Suppressor macrophage treated with lipopolysaccharide for 1 hour (primary cell): ENCODE measurements at places on chromosomes 11 and 22.

- DNase-seq = no peak
These were observed 4.5 kb upstream of the EIF3F start for GRCh38 chr11:7982582-7983119.

GRCh38 chr11:5524756-5525155, 8.3 kb upstream of the UBQLNL start:
- DNase-seq = no peak

DNA sequence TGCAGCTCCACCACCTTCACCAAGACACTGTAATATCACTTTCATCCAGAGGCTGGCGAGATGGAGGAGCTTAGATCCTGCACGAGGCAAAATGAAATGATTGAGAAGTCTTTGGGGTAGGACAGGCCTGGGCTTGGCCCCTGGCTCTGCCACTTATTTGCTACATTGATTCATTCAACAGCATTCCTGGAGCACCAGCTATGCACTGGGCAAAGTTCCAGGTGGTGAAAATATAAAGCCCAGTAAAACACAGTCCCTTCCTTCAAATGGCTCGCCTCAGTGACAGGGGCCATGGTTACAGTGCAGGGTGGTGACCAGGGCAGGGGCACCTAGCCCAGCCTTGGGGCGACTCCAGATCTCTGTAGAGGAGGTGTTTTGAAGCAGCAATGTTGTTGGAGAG, 19.7 kb downstream of the ALX4 start:
- DNase-seq = no peak

GRCh38 chr11:76659672-76660532, 10.6 kb downstream of the LRRC32 start:
- DNase-seq = no peak

DNA sequence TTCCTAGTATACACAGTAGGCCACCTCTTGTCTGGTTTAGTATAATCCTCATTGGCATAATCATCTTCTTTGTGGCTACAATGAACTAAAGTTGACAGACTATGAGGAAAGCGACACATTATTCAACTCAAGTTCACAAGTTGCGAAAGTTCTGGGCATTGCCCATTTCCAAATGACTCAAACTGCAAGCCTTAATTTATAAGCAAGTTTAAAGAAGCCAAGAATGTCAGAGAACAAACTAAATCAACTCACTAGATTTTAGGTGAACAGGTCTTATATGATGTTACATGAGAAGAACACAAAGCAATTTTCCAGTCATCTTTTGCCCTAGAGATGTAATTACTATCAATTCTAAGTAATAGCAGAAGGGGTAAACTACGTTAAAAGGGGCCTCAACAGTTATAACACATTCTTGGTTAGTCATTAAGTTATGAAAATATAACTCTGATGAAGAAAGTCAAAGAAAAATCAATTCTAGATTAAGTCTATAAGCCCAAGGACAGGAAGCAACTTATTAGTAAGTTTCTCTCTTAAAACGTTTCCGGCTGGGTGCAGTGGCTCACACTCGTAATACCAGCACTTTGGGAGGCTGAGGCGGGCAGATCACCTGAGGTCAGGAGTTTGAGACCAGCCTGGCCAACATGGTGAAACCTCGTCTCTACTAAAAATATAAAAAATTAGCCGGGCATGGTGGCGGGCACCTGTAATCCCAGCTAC, 21.5 kb downstream of the PICALM start:
- peak; percentile 96 for DNase-seq

GRCh38 chr22:17152340-17152739, 6.7 kb downstream of the HDHD5 start:
- DNase-seq = no peak

DNA sequence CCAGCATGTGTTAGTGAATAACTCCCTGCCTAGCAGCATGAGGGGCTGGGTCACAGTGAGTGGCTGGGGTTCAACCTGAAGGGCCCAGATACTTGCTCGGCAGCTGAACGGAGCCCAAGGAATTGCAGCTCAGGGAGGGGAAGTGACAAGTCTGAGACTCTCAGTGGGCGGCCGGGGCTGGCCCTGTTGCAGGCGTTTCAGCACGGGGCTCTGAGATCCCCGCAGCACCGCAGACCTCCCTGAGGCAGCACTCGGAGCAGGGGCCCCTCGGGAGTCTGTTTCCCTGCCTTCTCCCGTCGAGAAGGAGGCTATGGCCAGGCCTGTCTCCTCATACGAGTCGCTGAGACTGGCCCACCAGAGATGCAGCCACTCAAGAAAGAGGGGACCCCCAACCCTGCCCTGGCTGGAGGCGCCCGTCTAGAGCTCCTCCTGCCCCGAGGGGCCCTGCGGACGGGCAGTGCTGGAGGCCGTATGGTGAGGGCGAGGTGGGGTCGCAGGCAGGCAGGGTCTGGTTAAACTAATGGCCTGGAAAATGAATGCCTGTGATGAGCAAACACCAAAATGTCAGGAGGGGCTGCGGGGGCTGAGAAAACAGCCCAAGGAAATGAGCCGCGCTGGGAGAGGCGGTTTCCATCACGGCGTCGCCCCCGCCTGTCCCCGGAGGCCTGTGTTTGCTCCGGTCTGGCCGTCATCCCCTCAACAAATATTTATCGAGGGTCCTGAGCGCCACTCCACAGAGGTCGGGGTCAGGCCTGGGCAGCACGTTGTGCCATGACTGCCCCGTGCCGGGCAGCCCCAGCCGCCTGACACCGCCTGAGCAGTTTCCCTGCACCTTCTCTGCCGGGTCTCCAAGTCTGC, 9.3 kb downstream of the TSSC4 start:
- peak; percentile 31 for DNase-seq

GRCh38 chr11:132312701-132313111, 942.3 kb downstream of the NTM start:
- peak; percentile 28 for DNase-seq

- DNase-seq = no peak
These were observed 124.7 kb upstream of the NAV2 start for GRCh38 chr11:19587979-19588378.

GRCh38 chr11:120688163-120688562, 176.6 kb downstream of the GRIK4 start:
- DNase-seq = peak; percentile 42

GRCh38 chr11:46105926-46106325, 15.3 kb downstream of the PHF21A start:
- DNase-seq = no peak

GRCh38 chr11:69198891-69199582, 43.3 kb downstream of the SMIM38 start:
- DNase-seq = no peak

DNA sequence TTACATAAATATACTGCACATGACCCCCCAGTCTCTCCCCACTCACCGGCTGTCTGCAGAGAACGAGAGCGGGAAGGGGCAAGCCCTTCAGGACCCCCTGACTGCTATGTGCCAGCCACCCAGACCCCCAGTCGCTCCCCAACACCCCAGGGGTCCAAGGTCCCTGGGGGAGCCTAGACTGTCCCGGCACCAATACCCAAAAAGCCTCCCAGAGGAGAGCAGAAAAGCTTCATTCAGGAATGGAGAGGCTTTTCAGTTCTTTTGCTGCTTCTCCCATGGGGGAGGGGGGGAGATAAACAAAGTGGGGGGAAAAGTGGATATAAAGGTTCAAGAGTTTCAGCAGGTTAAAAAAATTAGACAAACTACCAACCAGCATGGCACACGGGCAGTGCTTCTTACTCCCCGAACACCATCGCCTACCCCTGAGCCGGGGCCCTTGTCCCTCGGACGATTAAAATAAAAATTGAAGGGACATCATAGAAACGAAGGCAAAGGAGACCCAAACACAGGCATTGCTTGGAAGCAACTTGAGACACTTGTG, 1.3 kb downstream of the CSNK1E start:
- no peak for DNase-seq

DNA sequence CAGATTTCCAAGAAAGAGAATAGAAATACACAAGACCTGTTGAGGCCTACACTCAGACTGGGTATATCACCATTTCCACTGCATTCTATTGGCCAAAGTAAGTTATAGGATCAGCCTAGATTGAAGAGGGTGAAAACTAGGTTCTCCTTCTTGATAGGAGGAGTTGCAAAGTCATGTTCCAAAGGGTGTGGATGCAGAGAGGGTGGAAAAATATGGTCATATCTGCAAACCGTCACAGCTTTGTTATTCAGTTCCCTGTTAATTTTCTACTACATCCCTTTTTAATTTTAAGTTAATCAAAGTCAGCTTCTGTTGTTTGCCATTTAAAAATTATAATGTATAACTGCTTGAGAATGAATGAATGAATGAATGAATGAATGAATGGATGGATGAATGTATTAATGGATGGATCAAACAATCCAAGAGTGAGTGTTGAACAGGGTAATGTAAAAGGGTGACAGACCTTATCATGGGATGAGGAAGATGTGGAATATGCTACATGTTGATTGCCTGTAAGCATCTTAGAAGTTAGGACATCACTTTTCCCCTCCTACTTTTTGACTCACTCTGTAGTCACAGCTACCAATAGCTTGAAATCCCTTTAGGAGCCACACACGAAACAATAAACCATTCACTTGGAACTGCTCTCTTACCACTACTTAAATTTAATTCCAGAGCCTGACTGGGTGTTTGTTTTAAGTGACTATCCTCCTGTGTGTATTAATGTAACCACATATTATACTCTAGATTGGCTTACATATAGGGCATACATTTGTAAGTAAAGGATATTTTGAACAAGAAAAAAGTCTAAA, 121.5 kb downstream of the CCDC34 start:
- no peak for DNase-seq

DNA sequence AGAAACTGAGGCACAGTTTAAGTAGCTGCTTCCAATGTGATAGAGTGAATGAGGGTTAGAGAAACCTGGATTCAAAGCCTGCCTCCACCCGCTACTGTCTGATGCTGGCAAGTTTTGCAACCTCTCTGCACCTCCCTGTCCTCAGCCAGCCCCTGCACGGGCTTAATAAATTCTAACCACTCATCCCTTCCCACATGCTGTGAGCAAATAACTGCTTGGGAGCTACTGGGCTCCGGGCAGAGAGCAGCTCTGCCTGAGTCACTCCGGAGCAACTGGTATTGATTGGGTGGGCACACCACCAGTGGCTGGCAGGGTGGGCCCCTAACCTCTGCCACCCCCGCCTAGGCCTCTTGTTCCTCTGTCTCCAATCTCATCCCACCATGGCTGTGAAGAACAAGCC, 104.3 kb upstream of the SYT13 start:
- DNase-seq = no peak

GRCh38 chr11:107354780-107355179, 102.8 kb downstream of the CWF19L2 start:
- no peak for DNase-seq

DNA sequence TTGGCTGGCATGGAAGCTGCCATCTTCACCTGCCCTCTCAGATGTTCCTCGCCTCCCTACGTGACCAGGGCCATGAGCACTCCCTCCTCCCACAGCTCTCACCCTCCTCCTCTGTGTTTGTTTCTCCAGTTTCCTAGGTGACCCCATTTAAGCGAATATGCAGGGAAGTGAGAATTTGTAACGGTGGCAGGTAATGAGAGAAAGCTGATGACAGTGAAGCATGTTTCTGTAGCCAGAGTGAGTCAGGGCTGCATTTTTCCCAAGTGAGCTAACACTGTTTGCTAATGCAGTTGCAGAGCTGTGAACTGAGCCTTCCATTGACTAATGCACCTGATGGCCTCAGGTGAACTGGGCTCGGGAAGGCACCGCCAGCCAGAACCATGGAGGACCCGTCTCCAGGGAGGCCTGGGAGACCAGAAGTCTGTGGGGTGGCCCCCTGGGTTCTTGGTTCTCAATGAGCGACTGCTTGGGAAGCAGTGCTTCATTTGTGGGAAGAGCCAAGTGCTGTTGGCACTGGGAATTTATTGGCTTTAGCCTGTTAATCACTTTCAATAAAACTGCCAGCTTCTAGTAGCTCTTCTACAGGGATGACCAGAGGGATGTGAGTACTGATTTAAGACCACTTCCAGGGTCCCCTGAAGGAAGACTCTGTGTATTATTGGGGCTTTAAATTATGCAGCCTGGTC, 64.5 kb downstream of the BARX2 start:
- no peak for DNase-seq

DNA sequence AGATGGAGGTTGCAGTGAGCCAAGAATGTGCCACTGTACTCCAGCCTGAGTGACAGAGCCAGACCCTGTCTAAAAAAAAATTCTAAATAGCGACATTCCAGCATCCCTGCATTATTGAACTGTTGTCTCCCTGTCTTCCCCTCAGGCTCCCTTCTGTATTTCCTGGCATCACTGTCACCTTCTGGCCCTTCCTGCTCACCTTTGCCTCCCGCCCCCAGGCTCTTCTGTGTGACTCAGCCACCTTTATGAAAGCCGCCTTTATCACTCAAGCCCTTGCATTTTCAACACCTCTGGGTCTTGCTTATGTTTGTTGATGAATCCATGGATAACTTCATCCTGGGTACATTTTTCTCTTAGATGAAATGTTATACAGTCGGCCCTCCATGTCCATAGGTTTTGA, 21.1 kb downstream of the UBASH3B start:
- DNase-seq = no peak

- DNase-seq = no peak
These were observed 2254.0 kb downstream of the LRRC4C start for GRCh38 chr11:39205236-39205995.

DNA sequence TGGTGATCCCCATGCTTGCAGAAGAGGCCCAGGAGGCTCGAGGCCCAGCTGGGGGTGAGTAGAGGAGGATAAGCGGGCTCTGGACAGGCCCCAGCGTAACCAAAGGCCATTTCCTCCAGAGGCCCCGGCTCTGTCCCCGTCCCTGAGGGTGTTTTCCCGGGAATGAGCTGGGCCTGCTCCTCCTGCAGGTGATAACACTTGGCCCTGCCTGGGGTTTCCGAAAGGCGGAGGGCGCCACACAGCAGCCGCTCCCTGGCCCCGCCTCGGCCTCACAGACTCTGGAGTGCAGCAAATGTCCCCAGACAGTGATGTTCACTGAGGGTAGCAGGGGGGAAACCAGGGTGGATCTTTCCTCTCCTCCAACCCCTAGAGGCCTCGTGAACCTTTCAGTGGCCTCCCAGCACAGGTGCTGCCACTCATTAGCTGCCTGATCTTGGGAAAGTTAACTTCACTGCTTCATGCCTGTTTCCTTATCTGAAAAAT, 10.5 kb upstream of the MGAT3 start:
- DNase-seq = no peak

DNA sequence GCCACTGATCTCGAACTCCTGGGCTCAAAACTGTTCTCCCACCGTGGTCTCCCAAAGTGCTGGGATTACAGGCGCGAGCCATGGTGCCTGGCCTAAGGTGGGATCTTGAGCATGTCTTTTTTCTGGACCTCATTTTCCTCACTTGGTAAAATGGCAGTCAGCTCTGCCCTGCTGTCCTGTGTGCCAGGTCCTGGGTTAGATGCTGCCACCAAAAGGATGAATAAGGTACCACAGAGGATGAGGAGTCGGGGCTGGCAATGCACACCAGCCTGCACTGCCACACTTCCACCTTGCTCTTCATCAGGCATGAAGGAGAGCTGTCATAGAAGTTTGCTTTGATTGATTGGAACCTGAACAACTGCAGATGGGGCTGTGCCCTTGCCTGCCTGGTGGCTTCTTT, 32.3 kb downstream of the ACO2 start:
- peak; percentile 17 for DNase-seq

GRCh38 chr11:62337303-62338181, at the start of gene ASRGL1:
Gene ASRGL1, plus strand, starts transcription at chr11:62337448. Its CDS starts 530 bp downstream, at chr11:62337978.
- peak; percentile 94 for DNase-seq

DNA sequence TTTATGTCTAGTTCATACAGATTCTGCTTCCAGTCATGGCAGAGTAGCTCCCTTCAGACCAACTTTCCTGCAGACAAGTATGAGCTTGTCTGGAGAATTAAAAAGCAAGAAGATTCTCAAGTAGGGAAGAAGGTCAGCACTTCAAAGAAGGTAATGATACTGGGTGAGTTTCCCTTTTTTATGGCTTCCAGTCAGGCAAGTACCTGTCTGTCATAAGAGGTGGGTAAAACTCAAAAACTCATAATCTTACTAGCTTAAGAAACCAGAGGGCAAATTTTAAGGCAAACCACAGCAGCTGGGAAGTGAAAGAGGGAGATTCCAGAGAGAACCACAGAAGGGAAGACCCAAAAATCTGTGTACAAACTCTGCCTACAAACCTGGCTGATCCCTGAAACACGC, 54.2 kb downstream of the DENND5A start:
- DNase-seq = peak; percentile 56
